ENCODE measurements at places on chromosomes 2 and 18.
A peak's percentile ranks its signal among the peaks of the same experiment; 100 is the strongest.

DNA sequence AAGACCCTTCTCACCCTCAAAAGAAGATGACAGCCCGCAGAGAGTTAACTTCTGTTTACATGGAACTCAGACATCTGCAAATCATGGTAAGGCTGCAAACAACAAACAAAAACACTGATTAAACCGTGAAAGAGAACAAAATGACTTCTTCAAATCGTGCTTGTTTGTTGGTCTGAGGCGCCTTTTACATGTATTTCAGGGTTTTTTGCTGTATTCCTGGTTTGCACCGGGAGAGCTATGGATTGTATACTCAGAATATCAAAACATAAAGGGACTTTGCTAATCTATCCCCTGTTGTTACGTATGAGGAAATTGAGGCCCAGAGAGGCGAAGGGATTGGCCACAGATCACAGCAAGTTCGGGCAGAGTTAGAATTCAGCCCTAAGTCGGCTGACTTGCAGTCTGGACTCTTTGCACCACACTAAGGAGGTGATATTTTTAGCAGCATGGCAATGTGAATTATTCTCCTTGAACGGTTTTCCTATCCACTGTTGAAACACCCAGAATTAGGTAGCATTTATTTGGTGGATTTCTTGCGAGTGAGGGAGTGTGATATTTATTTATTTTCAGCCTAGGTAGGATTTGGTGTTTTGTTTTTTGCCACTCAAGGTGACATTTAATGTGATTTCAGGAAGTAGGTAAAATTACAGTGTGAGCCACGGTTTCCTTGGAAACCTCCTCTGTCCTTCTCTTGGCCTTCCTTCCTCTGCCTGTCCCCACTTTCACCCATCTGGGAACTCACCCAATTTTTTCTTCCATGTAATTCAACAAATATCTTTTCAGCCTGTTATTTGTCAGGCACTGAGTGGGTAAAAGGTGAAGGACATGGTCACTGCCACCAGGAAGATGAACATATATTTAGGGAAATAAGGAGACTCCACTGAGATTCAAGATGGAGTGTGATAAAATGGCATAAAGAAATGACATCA is 980 bp upstream of the PDE6D start:
- DNase-seq, result peak; percentile 10

GRCh38 chr2:27304488-27305240 is 3.6 kb downstream of the UCN start:
- no peak for DNase-seq

GRCh38 chr2:86000131-86000937 is 105.4 kb downstream of the POLR1A start:
- no peak for DNase-seq

GRCh38 chr18:2442726-2443275 is 128.5 kb downstream of the METTL4 start:
- no peak for DNase-seq

DNA sequence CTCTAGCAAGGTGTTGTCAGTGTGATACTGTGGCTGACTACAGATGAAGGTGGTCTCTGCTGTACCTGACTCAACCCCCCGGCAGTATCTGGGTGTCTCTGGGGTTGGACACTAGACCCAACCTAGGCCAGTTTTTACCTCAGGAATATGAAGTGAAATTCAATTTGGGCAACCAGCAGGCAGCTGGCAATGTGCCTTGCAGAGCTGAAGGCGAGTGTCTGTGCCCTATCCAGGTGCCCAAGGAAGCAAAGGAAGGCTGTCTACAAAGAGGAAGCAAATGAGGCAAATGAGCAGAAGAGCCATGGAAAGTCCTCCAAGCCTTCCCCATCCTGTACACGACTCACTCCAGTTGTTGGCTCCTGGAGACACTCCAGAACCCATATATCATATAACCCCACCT is 264.6 kb upstream of the AGAP1 start:
- DNase-seq, result no peak

All from HCT116 (cell line).